ENCODE measurements at places on chromosomes 1 and 21.

DNA sequence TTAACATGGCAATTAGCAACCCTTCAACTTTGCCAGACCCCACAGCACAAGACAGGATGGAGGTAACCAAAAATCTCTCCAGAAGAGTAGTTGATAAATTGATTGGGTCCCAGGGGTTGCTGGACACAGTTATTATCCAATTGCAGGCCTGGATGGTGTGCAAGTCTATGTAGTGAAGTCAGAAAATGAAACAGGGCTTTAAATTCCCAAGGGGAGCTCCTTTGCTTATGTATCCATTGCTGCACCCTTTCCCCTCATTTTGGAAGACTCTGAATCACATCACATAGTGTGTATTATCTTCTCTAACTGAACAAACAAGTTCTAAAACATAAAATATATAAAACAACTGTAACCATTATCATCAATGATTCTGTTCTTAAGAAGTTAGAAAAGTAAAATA is 550.2 kb downstream of the LMO4 start:
- DNase-seq, result no peak

DNA sequence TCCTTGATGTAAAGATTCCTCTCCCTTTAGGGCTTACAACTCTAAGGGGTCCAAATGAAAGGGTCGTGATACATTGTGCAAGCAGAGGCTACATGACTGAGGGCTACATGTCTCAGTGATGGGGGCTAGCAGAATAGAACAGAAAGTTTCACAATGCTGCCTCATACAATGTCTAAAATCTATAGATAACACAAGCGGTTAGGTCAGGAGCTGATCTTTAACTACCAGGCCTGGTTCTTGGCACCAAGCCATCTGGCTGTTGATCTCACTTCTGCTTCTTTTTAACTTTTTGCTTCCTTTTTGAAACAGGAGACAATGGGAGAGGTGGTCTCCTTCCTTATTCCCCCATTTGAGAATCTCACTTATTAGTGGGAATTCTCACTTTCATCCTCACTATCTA is 710.2 kb downstream of the AMY1C start:
- no peak for DNase-seq

GRCh38 chr1:227712648-227713047 is 22.5 kb downstream of the JMJD4 start:
- DNase-seq, result no peak

GRCh38 chr1:177859572-177859971 is 110.3 kb downstream of the SEC16B start:
- DNase-seq, result no peak

DNA sequence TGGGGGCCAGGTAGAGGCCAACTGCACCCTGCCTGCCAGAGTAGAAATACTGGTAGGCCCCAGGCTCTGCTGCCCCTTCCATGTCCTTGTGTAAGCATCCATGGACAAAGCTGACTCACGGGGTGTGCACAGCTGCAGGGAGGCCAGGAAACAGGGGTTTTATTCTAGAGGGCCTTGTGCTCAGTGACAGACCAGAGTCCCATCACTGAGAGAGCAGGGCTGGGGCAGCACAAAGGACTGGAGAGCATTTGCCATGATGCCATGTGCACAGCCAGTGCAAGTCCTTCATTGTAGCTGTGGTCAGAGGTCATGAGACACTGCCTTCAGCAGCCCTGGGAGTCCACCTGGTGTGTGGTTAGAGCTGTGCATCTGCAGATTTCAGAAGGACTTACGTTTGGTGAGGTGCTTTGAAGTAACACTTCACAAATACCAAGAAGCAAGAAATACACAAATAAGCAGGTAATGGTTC is 8.1 kb downstream of the ARF1 start:
- no peak for DNase-seq

DNA sequence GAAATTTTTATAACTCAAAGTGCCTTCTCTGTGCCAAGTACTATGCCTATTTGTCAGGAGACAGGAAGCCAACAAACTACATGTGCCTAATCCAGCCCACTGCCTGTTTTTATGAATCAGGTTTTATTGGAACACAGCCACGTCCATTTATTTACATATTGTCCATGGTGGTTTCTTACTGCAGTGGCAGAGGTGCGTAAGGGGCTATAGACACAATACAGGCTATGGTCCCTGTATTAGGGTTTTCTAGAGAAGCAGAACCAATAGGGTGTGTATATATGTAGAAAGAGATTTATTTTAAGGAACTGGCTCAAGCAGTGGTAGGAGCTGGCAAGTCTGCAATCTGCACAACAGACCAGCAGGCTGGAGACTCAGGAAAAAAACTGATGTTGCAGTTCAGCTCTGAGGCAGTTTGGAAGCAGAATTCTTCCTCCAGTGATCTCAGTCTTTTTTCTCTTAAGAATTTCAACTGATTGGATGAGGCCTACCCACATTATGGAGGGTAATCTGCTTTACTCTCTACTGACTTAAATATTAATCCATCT is 15.4 kb downstream of the PPIE start:
- no peak for DNase-seq

GRCh38 chr1:12618661-12618964 is 603 bp upstream of the DHRS3 start:
- DNase-seq, result no peak

DNA sequence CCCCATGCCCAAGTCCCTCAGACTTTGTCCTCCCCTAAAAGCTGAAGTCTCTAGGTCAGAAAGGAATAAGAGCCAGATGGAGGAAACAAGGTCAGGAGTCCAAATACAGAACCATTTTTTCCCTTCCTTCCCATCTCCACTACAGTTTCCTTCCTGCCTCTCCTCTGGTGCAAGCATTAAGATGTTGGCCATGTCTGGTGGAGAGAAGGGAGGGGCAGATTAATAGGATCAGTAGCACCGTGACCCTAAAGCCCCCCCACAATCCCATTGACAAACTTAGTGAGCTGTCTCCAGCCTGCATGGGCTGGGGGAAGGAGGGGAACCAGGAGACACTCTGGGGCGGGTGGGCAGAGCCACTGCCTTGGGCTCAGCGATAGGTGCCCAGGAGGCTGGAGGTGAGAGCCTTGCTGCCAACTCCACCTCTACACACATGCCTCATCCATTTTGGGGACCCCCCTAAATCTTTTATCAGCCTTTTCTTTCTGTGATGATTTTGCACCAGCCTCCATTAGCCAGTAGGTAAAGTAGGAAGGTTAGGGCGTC is 59.8 kb downstream of the RHBG start:
- DNase-seq, result no peak

- no peak for DNase-seq
Measured at GRCh38 chr1:212696721-212697331, 2.8 kb downstream of the BATF3 start.

GRCh38 chr1:87821335-87821697 is 492.6 kb downstream of the LMO4 start:
- no peak for DNase-seq

GRCh38 chr1:160206036-160206389 is 829 bp downstream of the PEA15 start:
- DNase-seq, result no peak

GRCh38 chr1:156414461-156415064 is 45.6 kb downstream of the RHBG start:
- no peak for DNase-seq

DNA sequence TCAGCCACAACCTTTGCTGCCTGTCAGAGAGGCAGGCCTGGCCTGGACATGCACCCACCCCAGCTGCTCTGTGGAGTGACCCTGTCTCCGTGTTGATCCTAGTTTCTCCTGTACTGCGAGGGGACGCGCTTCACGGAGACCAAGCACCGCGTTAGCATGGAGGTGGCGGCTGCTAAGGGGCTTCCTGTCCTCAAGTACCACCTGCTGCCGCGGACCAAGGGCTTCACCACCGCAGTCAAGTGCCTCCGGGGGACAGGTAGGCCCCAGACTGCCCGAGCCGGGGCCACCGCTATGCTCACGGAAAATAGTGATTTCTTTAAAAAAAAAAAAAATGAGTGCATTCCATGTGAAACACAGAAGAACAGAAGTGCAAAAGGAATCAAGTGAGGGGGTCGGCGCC is 41.6 kb upstream of the TRAPPC10 start:
- DNase-seq, result no peak

DNA sequence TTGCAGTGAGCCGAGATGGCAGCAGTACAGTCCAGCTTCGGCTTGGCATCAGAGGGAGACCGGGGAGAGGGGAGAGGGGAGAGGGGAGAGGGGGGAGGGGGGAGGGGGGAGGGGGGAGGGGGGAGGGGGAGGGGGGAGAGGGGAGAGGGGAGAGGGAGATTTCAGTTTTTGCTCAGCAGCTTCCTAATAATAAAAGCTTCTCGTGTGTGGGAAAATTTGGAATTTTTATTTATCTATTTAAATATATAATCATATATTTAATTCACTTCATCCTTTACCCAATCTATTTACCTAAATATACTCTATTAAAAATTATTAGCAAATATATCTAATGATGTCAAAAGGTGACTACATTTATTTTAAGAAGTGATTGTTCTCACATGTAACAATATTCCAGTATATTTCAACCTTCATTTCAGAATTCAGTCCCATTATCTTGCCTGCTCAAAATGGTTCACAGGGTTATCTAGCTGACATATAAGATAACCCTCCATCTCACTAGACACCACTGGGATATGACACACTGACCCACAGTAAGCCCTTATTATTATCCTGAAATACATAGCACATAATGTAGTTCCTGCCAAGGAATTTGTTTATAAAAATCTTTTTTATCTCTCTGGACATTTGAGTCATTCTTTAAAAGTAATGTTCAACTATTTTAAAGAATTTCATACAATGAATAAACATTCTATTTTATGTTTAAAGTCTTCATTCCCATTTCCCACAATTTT is 105.9 kb downstream of the GPATCH2 start:
- DNase-seq, result no peak

DNA sequence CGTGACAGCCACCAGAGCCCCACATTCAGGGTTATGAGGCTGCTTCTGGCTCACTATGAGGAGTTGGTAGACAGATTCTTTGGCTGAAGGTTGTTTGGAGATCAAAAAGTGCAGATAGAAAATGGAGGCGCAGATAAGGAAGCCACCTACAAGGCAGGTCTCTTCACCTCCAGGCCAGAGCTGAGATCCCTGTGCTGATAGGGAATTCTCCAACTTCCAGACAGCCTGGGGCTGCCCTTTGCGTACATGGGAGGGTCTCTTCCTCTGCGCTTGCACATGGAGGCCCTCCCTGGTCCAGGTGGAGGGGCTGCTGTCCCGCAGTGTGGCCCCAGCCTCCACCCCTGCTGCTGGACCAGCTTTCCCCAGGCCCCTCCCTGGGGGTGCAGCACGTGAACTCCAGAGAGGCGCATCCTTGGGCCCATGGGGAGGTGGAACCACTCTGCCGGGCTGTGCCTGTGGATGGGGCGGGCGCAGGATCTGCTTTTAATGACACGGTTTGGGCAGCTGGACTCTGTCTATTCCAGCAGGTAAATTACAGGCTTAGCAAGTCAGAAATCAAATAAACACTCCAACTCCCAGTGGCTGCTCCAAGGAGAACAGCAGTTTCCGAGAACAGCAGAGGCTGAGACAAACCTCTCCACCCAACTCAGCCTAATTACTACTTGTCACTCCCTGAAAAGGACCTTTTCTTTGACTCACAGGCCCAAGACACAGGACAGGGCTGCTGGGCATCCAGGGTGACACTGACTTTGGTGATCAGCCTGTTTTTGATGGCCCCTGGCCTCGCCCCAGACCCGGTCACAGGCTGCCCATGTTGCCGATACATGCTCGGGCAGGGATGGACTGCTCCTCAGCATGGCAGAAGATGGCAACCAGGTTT is 12.4 kb downstream of the OXCT2 start:
- DNase-seq, result no peak

- no peak for DNase-seq
Measured at GRCh38 chr1:26429721-26430120, 2.4 kb upstream of the DHDDS start.

DNA sequence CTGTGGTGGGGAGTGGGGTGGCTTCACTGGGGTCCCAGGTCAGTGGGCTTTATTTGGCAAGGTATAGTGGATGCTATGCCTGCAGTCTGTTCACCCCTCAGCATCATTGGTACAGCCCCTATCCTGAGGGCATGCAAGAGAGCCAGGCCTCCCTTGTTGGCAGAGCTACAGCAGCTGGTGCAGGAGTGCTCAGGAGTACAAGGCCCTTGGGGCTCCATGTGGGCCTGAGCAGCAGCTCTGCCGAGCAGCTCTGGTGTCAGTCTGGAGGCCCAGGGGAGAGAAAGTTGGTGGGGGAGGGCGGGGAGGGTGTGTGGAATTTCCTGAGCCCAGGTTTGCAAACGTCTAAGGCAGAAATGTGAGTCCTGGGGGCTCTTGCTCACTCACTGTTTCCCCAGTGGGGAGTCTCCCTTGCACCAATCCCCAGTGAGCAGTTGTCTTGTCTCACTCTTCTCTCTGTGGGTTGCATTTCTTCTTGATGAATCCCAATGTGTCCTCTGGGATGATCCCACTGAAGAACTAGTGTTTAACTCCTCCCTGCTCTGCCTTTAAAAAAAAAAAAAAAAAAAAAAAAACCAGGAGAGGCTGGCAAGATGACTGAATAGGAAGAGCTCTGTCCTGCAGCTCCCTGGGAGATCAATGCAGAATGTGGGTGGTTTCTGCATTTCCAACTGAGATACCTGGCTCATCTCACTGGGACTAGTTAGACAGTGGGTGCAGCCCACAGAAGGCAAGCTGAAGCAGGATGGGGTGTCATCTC is 39.5 kb upstream of the CYP4X1 start:
- no peak for DNase-seq

DNA sequence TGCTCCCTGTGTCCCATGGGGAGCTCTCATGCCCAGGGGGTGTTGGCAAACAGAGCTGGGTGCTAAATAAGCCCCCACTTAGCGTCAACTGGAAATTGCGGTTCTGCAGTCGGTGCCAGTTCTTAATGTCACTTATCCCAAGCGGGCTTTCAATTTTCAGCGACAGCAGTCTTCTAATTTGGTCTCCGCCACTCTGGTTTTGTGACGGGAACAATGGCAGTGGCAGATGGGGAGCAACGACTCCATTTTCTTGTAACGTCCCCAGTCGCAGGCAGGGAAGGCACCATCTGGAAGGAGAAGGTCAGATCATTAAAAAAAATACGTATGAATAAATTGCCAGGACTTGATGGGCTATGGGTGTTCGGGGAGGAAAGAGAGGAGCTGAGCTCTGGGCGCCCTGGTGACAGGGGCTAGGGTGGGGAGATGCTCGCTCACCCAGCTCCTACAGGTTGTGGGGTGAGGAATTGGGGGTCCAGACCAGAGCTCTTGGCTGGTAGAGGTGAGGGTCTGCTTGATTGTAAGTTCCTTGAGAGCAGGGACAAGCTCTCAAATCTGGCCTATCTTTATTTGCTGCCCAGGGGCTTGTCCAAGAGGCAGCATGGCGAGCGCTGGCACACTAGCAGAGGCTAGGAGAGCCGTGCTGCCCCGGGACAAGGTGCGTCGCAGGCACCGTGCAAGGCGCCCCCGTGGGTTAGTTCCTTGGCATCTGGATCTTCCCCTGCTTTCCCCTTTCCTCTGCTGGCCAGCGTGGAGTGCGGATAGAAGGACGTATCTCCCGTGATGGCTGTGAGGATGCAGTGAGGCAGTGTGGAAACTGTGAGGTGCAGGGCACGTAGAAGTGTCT is 105.8 kb downstream of the ARHGEF10L start:
- no peak for DNase-seq

GRCh38 chr1:34777519-34778321 is 3.3 kb upstream of the GJB3 start:
- no peak for DNase-seq

- no peak for DNase-seq
Measured at GRCh38 chr1:110200666-110201065, 9.4 kb upstream of the KCNC4 start.

All from NCI-H1105 treated with DMSO at 0.1 percent for 48 hours (cell line).